ENCODE measurements at places on chromosomes 16 and 17.

GRCh38 chr16:31365131-31365865 is 10.3 kb downstream of the ITGAX start:
- no peak for DNase-seq

- DNase-seq: no peak
Observed at GRCh38 chr16:70749006-70749678, 51.8 kb downstream of the VAC14 start.

GRCh38 chr16:52496051-52496876 is 50.7 kb downstream of the TOX3 start:
- no peak for DNase-seq

DNA sequence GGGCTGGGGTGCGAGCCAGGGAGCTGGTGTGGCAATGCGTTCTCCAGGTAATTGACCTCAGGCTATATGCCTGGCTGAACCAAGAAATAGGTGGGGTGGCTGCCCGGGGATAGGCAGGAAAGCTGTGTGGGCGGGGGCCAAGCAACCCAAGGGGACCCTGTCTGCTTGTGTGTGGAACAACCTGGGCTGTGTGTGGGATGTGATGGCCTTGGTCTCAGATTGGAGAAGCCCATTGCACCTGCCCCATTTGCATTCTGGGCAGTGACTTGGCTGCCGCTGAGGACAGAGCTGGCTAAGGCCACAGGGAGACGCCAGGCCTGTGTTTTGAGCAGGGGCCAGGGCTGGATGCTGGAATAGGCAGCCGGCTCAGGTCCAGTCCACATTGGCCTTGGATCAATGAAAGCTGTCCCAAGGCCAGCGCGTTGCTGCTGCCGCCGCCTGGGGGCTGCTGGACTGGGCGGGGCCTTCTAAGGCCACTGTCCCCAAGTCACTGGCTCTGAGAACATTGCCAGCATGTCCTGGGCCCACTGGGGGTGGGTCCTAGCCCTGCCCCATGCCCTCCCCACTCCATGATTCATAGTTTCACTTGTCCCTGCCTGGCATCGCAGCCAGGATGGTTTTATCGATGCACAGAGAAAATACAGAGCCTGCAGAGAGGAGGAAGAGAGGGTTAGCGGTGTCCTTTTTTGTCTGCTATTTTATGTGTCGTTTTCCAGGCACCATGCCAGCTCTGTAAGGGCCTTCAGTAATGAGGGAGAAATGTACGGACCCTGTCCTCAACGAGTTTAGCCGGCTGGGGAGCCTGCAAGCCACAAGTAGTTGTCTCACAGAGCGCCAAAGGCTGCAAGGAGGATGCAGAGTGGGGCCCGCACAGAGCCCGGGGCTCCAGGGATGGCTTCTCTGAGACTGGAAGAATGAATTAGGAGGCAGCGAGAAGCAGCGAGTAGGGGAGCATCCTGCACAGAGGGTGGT is 43.9 kb downstream of the NKD1 start:
- DNase-seq: no peak

- DNase-seq: peak; percentile 35
Observed at GRCh38 chr17:45221081-45222013, at the start of gene FMNL1. TSS of gene FMNL1 (plus strand) at chr17:45221885. CDS start at chr17:45222125, 240 bp downstream.

GRCh38 chr16:72588551-72588950 is 416.6 kb upstream of the PMFBP1 start:
- no peak for DNase-seq

GRCh38 chr16:71672125-71672524 is 46.1 kb downstream of the MARVELD3 start:
- no peak for DNase-seq

- no peak for DNase-seq
Observed at GRCh38 chr17:72468841-72469240, 348.0 kb downstream of the SOX9 start.

DNA sequence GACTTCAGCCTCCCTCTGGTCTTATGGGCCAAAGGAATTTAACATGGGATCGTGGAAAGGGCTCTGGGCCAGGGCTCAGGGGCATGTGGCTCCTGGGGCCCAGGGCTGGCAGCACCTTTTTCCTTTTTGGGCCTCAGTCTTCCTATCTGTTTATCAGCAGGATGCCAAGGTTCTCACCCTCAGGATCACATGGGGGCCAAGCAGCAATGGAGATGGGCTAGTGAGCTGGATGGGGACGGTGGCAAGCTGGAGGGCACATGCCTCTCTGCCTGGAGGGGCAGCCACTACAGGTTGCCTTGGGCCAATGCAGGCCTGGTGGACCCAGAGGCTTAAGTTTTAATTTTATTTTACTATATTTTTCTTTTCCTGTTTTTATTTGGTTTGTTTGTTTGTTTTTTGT is 95.4 kb downstream of the CYLD start:
- no peak for DNase-seq

- no peak for DNase-seq
Observed at GRCh38 chr17:47729476-47729875, 3.6 kb upstream of the TBX21 start.

DNA sequence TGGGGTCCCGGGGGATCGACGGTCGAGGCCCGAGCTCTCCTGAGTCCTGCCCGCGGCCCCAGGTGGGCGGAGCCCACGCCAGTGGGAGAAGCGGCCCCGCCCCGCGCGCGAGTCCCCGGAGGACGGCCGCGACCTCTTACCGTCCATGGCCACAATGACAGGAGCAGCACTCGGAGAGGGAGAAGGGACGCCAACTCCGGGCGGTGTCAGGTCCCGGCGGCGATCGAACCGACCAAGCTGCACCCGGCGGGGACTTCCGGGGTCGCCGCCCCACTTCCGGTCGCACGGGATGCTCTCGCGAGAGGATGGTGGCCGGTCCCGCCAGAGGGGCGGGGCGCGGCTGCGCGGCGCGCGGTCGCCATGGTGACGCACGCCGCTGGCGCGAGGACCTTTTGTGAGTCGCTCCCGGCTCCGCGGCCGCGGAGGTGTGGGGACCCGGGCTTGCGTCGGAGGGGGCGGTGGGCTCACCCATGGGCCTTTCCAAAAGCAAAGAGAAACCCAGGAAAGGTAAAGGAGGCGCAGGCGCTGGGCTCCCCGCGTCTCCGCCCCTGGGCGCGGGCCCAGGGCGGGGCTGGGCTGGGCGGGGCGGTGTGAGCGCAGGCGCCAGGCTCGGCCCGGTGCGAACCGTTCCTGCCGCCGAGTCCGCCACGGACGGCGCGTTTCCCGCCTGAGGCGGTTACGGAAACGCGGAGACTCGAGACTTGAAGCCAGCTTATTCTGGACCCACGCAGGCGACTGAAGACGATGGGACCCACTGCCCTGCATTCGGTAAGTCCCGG is at the start of the genes CHMP1A and SPATA33:
CHMP1A (minus strand) TSS at position 267 of the 779 bp plus-strand sequence; CDS start at position 147, 120 bp downstream.
SPATA33 (plus strand) TSS at position 395 of the 779 bp plus-strand sequence; CDS start at position 471, 76 bp downstream.
- peak; percentile 43 for DNase-seq

GRCh38 chr17:17020821-17021193 is 21.4 kb upstream of the MPRIP start:
- DNase-seq: no peak

- DNase-seq: no peak
Observed at GRCh38 chr16:66286527-66286926, 80.0 kb upstream of the CDH5 start.

- no peak for DNase-seq
Observed at GRCh38 chr16:10878328-10878643, 1.3 kb downstream of the CIITA start.

DNA sequence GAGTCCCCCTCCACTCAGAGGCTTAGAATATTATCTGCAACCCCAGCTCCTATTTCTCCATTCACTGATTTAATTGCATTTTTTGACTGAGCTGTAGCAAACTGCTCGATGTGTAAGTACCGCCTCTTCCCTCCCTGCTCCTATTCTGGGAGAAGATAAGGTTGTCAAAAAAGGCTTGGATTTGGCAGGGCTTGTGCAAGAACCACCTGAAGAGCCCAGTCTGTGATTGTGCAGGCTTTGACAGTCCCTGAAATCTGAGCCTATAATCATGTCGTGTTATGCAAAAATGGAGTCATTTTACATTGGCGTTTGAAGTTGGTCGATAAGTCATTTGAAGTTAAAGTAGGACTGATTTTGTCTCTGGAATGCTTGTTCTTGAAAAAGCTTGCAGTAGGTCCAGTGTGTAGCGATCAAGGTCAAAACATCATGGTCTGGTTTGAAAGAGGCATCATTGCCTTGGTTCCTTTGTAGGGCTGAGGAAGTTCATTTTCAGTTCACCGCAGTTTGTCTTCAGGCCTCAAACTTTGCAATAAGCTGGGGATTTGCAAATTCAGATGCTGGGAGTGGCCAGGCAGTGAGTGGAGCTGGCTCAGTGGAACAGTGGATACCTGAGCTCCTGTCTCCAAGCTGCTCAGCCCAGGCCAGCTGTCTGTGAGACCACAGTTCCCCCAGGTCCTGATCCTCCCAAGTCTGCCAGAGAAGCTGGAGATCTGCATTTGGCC is 68.8 kb downstream of the KATNIP start:
- DNase-seq: no peak

GRCh38 chr16:89177501-89177900 is 6.0 kb downstream of the CDH15 start:
- DNase-seq: no peak
